ENCODE measurements at places on chromosomes 5 and 9.

- no peak for DNase-seq
Measured at GRCh38 chr5:159874263-159874662, 42.0 kb upstream of the ADRA1B start.

GRCh38 chr5:56090793-56091460 lies 96.2 kb upstream of the IL6ST start:
- DNase-seq, result no peak

GRCh38 chr9:126975327-126976220 lies 61.0 kb downstream of the RALGPS1 start:
- no peak for DNase-seq

DNA sequence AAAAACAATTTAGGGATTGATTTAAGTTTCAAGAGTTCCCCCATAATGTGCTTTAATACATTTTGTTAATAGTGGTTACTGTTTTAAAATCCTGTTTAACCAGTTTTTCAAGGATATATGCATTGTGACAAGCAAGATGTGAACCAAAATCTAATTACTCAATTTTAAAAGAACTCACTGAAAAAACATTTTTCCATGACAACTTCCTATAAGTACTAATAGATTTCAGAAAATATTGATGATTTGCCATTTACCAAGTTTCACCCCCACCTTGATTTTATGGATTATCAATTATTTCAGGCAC lies 4.9 kb upstream of the DNAJC21 start:
- no peak for DNase-seq

- no peak for DNase-seq
Measured at GRCh38 chr9:131080589-131080988, 15.7 kb upstream of the AIF1L start.

DNA sequence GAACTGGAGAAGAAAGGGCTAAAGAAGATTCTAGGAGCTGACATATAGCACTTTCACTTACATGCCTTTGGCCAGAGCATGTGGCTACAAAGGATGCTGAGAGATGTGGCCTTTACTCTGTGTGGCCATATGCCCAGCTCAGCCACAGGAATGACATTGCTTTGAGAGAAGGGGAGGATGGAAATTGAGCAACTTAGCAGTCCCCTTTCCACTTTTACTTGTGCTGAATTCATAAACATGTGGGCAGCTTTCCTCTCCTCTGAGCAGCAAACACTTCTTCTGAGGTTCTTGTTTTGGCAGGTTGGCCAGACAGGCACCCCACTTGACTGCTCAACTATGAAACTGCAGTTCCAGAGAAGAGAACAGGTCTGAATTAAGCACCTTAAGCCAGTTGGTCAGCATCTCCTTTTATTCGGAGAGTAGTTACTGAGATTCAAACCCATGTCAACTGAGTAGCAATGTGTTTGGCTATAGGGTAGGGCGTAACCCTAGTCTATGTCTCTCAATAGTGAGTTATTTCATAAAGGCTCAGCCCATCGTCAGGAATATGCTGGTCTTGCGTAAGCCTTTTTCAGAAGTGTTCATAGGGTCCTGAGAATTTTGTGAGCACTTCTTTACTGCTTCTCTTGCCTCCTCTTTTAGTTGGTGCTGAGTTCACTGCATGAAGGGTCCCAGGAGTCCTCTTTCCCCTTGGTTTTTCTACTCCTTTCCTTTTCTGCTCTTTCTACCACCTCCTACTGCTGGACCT lies 134.5 kb downstream of the PALM2AKAP2 start:
- no peak for DNase-seq

DNA sequence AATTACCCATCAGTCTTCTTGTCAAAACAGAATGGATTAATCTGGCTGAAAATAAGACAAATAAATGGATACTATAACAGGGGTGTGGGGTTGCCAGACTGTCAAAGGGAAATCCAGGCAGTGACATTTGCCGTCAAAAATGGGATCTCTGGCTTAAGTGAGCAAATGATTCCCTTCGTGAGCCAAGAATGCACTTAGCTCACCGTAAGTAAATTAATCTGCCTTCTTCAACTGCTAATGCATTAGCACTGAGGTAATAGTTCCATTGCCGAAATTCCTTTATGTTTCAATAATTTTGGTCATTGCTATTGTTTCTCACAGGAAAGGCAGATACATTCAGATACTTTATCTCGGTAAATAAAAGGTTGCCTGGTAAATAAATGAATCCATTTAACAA lies 377.8 kb downstream of the KIAA0825 start:
- no peak for DNase-seq

GRCh38 chr9:118331622-118332045 lies 627.4 kb downstream of the TLR4 start:
- no peak for DNase-seq

- no peak for DNase-seq
Measured at GRCh38 chr9:2036844-2037243, 21.7 kb downstream of the SMARCA2 start.

- DNase-seq, result no peak
Measured at GRCh38 chr9:89879276-89879675, 274.5 kb downstream of the GADD45G start.

DNA sequence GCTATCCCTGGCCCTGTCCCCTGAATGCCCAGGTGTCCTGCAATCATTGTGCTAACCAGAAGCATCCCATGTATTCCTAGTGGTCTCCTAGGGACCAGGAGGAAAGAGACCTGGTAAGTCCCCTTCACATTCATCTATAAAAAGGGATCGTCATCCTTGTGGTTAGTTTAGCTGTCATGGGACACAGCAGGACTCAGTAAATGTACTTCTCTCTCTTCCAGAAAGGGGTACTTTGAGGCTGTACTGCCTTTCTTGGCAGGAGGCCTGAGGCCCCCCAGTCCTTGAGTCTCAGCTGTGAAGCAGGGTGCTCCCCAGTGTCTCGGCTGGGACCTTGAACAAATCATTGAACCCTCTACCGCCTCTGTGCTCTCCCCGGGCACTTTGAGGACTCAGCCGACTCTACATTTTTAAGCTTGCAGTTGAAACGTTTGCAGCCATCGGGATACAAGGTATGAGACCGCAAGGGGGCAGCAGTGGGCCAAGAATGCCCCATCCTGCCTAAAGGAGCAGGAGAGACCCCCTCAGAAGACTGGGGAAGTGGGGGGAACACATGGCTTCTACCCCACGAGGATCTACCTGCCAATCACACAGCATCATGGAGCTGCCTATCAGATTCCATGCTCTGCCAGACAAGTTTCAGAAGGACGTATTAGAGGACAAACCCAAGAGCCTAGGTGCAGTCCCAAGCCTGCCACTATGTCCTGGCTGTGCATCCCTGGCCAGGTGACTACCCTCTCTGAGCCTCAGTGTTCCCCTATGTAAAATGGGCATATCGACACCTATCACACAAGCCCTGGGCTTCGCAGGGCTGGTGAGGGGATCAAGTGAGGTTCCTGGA lies 2.4 kb upstream of the PHYKPL start:
- no peak for DNase-seq

DNA sequence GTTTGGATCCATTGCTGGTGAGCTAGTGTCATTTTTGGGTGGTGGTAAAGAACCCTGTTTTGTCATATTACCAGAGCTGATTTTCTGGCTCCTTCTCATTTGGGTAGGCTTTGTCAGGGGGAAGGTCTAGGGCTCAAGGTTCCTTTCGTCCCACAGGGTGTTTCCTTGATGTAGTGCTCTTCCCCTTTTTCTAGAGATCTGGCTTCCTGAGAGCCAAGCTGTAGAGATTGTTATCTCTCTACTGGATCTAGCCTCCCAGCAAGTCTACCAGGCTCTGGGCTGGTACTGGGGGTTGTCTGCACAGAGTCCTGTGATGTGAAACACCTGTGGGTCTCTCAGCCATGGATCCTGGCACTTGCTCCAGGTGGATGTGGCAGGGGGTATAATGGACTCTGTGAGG lies 145.9 kb downstream of the HINT1 start:
- no peak for DNase-seq

DNA sequence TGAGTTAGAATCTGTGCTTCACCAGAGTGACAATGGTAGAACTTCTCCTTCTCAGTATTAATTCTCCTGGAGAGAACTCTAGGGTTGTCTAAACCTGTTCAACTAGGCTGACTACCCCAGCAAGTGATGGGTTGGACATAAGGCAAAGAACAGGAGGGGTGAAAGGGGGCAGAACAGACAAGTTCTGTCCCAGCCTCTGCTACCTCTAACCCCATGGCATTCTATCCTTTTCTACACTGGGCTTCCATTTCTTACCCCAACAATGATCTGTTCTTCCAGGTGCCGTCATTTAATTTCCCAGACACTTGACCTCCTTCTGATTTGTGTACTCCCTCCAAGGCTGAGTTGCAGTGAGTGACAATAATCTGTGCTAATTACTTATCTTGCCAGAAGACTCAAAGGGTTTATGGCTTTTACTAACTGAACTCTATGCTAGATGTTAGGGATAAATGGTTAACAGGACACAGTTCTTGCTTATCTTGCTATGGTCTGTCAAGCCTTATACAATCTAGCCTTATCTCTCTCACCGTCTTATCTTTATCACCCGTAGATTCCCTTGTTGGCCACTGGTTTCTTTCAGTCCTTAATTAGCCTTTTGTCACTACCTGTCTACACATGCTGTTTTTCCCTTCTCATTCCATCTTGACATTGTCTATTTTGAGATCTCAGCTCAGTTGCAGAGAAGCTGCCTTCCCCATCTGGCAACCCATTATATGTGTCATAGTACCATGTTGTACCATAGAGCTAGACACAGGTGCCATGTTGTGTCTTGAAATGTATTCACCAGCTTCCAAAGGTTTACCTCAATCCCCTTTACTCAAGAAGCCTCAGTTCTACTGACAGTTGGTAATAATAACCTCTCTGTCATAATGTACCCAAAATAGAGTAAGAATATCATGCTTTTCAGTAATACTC lies 10.0 kb upstream of the MATR3 start:
- DNase-seq, result no peak

DNA sequence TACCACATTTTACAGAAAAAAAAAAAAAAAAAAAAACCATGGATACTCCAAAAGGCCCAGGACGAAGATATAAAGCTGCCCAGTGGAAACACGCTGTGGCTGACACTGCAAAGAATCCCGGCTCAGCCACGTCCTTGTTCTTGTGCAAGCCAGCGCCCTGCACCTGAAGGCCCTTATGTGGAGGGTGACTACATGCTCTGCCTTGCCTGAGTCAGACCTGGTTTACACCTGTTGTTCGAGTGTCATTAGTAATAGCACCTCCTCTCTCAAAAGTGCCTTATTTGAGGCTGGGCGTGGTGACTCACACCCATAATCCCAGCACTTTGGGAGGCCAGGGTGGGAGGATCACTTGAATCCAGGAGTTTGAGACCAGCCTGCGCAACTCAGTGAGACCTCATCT lies 54.3 kb upstream of the ZSWIM6 start:
- no peak for DNase-seq

DNA sequence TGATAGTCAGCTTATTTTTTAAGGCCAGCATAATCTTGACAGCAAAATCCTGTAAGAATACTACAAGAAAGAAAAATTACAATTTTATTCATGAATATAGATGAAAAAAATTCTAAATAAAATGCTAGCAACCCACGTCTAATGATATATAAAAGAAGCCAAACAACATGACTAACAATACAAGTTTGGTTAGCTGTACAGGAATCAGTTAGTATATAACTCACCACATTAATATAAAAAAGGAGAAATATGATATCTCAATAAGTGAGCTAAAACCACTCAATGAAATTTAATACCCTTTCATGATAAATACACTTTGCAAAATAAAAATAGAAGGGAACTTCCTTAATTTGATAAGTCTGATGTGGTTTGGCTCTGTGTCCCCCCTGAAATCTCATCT lies 139.7 kb upstream of the MAN2A1 start:
- no peak for DNase-seq

DNA sequence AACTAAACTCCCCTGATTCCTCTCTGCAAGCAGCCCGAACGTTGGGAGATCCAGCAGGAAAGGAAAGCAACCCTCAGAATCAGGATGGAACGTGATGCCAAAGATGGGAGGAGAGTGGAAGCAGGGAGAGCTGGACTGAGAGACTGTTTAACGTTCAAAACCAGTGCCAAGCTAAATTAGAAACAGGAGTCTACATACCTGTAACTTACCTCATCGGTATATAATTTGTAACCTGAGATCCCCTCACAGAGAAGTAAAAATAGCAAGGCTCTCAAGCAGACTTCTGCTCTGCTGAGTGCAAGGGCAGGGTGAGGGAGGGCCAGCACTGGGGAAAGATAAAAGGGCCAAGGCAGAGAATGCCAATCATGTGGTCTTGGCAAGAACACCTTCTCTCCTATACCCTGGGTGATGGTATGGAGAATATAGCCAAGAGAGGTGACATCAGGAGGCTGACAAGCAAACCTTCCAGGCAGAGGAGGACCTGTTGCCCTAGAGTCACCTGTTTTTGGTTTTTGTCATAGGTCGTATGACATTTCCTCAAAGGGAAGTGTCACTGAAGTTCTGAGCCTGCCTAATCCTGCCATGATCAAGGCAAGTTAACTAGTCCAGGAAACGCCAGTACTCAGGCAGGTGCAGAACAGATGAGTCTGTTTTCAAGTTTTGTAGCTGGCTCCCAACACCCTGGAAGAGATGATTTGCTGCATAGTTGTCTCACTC lies 472.0 kb downstream of the NFIB start:
- no peak for DNase-seq

DNA sequence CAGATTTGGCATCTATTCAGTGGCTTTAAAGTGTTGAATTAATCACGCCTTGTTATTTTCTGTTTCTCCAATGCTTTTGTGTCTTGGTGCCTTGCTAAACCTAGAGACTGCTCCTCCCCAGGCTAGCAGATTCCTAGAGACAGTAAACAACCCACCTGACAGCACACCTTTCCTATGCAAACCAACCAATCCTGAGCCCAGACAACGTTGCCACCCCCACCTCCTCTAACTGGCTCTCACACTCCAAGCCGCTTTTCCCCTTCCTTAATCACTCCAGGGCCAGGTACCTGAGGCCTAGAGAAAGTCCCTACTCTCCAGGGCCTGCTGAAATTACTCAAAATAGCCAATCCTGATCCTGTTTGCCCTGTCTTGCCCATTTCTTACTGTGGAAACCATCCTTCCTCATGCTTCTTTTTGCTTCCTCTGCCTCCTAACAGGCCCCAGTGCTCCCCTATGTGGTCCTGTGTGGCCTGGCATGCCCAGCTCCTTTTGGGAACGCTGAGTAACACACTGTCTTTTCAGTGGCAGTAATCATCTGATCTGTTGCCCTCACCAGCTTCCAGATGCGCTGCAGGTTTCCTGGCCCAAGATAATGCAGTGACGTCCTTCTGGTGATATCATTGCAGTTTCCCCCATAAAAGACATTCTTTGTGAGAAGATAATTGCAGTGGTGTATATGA lies 53.4 kb downstream of the GAS1 start:
- DNase-seq, result no peak

DNA sequence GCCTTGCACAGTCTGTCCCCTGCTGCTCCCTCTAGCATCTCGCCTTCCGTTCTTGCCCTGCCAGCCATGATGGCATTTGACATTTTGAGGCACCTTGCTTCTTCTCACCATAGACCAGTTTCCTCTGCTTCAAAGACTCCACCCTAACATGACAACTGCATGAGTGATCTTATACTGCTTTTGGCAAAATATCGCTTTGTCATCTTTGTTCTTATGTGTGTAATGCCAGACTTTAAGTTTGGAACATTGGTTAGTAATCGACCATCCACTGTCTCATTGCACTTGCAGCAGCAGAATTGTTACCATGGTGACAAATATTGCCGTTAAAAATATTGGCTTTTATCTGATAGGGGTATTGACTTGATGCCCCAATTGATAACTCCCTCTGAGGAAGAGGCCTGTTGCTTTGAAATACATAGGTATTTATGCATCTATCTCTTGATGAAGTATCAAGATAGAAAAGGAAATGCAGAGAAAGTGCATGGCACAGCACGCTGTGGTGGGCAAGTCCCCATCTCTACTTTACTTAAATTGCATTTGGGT lies 6.8 kb downstream of the GARIN3 start:
- no peak for DNase-seq

- DNase-seq, result no peak
Measured at GRCh38 chr9:108553111-108553635, 302.6 kb downstream of the ACTL7B start.

GRCh38 chr5:6491196-6491918 lies 42.7 kb downstream of the UBE2QL1 start:
- DNase-seq, result no peak
